ENCODE measurements at places on chromosomes 6 and 20. TPM values are rescaled to one million over a fixed set of nuclear protein-coding genes. Genes with fewer than 3 reads are reported as not detected.

DNA sequence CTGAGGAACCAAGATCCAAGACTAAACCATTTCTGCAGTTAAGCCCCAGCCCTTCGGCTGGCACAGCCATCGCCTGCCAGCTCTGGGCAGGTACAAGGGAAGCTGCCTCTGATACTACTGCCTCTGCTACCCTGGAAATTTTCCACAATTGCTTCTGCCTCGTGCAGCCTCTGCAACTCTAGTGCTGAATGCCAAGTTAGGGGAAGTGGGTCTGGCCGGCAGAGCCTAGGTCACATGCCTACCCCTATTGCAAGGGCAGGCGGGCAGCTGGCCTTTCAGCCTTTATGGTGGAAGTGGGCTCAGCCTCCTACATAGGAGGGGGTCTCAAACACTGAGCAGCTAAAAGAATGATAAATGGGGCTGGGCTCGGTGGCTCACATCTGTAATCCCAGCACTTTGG is 44.5 kb upstream of the TULP1 start:
- H3K4me1 ChIP-seq = no peaks in the 10 kb centered on the region
- DNase-seq = no peak
- H3K27me3 ChIP-seq = no peaks in the 10 kb centered on the region
- no peak overlapping the region for H3K27ac ChIP-seq
- no peak overlapping the region for H3K4me3 ChIP-seq
- no peaks in the 10 kb centered on the region for H3K36me3 ChIP-seq

DNA sequence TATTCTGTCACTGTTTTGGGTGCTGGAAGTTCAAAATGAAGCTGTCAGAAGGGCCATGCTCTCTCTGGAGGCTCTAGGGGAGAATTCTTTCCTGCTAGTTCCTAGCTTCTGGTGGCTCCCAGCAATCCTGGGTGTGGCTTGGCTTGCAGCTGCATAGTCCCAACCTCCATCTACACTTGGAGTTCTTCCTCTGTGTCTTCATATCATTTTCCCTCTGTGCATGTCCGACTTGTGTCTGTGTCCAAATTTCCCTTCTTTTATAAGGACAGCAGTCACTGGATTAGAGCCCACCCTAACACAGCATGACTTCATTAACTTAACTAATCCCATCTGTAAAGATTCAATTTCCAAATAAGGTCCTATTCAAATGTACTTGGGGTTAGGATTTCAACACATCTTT is 23.3 kb upstream of the ENPP1 start:
- no peaks in the 10 kb centered on the region for H3K27me3 ChIP-seq
- no peak overlapping the region for H3K27ac ChIP-seq
- no peaks in the 10 kb centered on the region for H3K4me1 ChIP-seq
- H3K36me3 ChIP-seq = no peaks in the 10 kb centered on the region
- H3K4me3 ChIP-seq = no peak overlapping the region
- DNase-seq = no peak

GRCh38 chr6:40822619-40823018 is 216.4 kb downstream of the UNC5CL start:
- no peaks in the 10 kb centered on the region for H3K4me1 ChIP-seq
- no peaks in the 10 kb centered on the region for H3K27me3 ChIP-seq
- no peaks in the 10 kb centered on the region for H3K36me3 ChIP-seq
- H3K4me3 ChIP-seq = no peak overlapping the region

DNA sequence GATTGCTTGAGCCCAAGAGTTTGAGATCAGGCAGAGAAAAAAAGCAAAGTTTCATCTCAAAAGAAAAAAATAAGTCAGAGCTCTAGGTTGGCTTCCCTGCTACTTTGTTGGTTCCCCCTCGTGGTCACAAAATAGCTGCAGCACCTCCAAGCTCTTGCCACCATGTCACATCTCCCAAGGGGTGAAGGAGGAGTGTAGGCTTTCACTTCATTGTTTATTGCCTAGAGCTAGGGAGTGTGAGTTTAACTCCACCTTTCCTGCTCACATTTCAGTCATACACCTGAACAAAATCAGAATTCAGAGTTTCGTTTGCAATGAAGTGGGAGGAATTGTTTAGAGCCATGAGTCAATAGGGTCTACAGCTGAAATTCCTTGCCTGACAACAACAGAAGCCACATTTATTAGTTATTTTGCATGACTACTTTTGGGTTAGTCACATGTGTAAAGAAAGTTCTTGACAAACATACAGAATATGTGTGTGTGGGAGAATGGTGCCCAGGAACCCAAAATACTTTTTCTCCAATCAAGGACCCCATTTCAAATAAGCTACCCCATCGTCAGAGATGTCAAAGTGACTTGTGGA is 56.2 kb upstream of the UFL1 start:
- H3K27ac ChIP-seq = no peak overlapping the region
- H3K4me1 ChIP-seq = no peaks in the 10 kb centered on the region
- H3K36me3 ChIP-seq = no peaks in the 10 kb centered on the region
- no peak for DNase-seq

MUC21 gene
- not detected for total RNA-seq

PRSS16 gene
- 4.4 TPM for total RNA-seq
